ENCODE measurements at places on chromosomes 1 and 21.

- no peak for DNase-seq
Measured at GRCh38 chr1:51330331-51331201, at the start of gene TTC39A. TTC39A (minus strand) TSS chr1:51330562; CDS start chr1:51330477, 85 bp downstream.

- DNase-seq, result no peak
Measured at GRCh38 chr1:86502721-86503405, 34.1 kb downstream of the CLCA1 start.

- DNase-seq, result no peak
Measured at GRCh38 chr1:76473591-76473990, 393.7 kb upstream of the ST6GALNAC5 start.

GRCh38 chr1:15734901-15735300 lies 1.2 kb upstream of the SLC25A34 start:
- no peak for DNase-seq

- DNase-seq, result no peak
Measured at GRCh38 chr1:59816318-59816878, 1.6 kb downstream of the HOOK1 start.

- DNase-seq, result no peak
Measured at GRCh38 chr1:17507915-17508314, 31.6 kb upstream of the ARHGEF10L start.

- peak; percentile 55 for DNase-seq
Measured at GRCh38 chr1:53576381-53576801, 117.2 kb downstream of the DMRTB1 start.

DNA sequence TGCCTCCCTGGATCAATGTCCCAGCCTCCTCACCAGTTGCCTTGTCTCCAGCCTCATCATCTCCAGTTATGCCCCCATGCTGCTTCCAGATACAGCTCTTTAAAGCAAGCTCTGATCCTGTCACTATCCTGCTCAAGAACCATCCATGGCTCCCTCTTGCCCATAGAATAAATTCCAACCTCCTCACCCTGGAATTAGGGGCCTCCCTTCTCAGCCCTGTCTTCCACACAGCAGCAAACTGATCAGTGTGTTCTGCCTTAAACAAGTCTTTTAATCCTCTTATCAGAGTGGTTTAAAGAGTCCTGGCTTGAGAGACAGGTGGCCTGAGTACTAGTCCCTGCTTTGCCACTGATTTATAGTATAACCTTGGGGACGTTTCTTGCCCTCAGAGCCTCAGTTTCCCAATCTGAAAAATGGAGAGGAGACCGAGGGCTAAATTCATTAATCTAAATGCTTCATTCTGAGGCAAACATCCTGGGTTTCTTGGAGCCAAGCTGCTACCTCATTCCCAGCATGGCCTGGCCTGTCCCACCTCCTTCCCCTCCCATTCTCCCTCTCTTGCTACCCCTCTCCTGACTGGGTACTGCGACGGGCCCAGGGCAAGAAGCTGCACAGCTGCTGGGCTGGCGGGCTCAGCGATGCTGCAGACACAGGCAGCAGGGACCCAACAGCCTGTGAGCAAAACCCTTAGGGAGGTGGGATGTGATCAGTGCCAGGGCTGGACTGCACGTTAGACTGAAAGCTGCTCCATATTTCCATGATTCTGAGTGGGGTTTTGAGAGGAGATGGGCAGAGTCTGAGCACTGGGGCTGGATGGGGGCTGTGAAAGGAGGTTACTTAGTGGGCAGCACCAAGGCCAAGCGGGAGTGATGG lies 221.4 kb downstream of the PTPRU start:
- DNase-seq, result no peak

GRCh38 chr1:168086438-168086837 lies 50.3 kb downstream of the GPR161 start:
- no peak for DNase-seq

- DNase-seq, result peak; percentile 100
Measured at GRCh38 chr1:7961216-7962013, at the start of gene PARK7. PARK7 (plus strand) TSS chr1:7961711; CDS start chr1:7962786, 1,075 bp downstream.

- DNase-seq, result peak; percentile 79
Measured at GRCh38 chr1:28898405-28898881, 15.9 kb upstream of the EPB41 start.

- no peak for DNase-seq
Measured at GRCh38 chr1:38105267-38105666, 58.7 kb upstream of the POU3F1 start.

DNA sequence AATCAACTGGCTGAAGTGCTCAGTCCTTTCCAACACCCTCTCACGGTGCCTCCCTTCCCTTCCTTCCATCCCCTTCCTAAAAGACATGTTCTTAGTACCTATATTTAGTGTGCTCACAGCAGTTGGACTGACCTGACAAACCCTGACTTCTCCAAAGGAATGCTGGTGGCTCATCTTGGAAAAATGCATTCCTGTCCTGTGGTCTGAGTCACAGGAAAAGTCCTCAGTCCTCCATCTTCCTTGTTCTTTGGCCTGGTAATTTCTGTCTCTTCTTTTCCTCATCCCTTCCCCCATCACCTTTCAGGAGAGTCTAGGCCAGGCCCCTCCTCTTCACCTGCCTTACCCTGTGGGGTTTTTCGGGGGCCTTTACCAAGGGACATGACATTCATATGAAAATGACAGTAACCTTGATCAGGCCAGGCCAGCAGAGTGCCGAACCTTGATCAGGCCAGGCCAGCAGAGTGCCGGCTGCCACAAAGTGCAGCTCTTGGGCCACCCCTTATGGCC lies 7.2 kb downstream of the ATP1B1 start:
- DNase-seq, result no peak

DNA sequence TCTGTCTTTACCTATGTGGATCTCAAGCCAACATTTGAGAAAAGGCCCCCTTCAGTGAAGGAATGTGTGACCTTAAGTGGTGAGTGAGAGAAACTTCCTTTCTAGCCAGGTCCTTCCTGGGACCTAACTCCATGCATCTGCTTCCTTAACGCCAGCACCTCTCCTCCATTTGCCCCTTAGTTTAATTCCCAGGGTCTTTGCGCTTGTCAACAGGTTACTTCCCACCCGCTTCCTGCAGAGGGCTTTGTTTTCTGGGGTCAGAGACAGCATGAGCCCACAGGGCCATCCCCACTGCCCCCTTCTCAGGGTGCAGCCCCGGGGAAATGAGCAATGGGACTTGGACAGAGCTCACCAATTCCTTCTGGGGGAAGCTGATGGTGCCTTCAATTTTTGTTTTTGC lies 54.8 kb downstream of the EVA1C start:
- DNase-seq, result no peak

DNA sequence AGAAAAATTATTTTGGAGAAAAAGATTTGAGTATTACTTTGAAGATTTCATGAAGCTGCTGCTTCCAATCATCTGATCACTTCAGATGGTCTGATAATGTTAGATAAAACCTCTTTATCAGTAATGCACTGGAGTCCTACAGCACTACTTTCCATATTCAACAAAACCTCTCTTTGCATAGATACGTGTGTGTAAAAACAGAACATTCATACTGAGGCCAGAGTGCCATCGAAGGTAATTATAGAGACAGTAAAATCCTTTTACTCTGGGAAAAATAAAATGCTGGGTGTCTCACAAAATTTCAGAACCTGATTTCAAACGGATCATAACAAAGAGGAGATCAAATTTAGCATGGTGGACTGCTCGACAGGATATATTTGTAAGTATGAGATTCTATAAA lies at the start of gene RGS13:
TSS of gene RGS13 (plus strand) at position 209 of the 400 bp plus-strand sequence. CDS start 8,188 bp downstream, outside the sequence.
- DNase-seq, result no peak

DNA sequence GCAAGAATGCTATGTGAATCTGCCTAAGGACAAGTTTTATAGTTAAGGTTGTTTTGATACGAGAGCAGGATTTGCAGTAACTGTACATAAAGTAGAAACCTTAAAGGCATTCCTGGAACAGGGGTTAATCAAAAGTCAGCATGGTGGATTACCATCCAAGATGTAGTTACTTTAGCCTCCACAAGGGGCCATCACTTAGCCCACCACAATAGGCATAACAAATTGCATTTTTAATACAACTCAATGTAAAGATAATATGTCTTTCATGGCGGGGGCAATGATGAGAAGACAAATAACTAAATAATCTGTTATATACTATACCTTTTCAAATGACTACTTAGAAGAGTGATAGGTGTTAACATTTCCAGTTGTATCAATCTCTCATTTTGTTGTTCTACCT lies 611.2 kb upstream of the ADGRL4 start:
- DNase-seq, result no peak

DNA sequence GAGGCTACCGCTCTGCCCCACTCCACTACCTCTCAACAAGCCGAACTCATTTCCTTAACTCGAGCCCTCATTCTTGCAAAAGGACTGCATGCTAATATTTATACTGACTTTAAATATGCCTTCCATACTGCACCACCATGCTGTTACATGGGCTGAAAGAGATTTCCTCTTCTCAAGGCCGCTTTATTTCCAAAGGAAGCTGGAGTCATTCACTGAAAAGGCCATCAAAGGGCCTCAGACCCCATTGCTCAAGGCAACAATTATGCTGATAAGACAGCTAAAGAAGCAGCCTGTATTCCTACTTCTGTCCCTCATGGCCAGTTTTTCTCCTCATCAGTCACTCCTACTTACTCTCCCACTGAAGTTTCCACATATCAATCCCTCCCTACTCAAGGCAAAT lies 6.9 kb upstream of the HPDL start:
- DNase-seq, result no peak

DNA sequence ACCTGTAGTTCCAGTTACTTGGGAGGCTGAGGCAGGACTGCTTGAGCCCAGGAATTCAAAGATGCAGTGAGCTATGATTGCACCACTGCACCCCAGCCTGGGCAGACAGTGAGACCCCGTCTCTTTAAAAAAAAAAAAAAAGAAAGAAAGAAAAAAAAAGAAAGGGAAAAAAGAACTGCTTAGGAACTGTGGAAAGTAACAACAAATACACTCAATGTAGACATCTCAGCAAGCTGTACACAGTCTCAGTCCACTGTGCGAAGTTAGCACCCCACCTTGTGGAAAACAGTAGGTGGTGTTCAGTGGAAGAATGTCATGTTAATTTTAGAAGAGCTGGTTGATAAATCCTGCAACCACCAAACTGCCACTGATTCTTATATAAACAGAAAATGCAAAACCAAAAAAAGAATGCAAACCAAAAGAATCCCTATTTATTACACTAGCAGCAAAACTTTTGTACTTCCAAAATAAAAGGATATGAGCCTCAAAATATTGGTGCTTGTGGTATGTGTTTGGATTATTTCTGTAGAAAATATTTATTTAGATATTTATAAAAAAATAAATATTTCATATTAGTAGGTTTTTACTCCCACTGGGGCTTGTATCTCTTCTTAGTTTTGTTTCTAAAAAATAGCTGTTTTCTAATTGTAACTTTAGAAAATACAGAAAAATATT lies 31.1 kb downstream of the ALG14 start:
- DNase-seq, result no peak

GRCh38 chr1:223249854-223250631 lies 107.0 kb upstream of the TLR5 start:
- no peak for DNase-seq

DNA sequence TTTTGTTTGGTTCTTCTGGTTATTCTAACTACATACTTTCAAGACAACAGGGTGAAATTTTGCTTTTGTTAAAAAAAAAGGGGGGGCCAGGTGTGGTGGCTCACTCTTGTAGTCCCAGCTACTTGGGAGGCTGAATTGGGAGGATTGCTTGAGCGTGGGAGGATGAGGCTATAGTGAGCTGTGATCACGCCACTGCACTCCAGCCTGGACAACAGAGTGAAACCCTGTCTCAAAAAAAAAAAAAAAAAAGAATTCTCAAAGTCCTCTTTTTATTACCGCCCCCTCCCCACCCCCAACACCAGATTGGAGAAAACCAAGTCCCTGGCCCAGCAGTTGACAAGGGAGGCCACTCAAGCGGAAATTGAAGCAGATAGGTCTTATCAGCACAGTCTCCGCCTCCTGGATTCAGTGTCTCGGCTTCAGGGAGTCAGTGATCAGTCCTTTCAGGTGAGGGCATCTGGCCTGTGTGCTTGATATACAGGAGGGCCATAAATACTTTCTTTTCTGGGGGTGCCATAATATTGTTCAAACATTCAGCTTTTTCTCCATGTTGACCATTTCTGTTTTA lies 50.2 kb downstream of the LAMC2 start:
- no peak for DNase-seq

DNA sequence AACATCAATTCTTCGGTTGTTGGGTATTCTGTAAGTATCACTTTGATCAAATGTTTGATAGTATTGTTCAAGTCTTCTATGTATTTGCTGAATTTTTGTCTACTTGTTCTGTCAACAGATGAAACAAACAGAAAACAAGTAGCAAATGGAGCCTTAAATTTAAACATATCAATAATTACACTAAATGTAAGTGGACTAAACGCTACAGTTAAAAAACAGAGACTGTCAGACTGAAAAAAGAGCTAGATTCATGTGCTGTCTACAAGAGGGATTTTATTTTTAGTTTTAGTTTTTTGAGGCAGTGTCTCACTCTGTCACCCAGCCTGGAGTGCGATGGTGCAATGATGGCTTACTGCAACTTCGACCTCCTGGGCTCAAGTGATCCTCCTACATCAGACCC lies 10.7 kb upstream of the RAD54L start:
- DNase-seq, result no peak

DNA sequence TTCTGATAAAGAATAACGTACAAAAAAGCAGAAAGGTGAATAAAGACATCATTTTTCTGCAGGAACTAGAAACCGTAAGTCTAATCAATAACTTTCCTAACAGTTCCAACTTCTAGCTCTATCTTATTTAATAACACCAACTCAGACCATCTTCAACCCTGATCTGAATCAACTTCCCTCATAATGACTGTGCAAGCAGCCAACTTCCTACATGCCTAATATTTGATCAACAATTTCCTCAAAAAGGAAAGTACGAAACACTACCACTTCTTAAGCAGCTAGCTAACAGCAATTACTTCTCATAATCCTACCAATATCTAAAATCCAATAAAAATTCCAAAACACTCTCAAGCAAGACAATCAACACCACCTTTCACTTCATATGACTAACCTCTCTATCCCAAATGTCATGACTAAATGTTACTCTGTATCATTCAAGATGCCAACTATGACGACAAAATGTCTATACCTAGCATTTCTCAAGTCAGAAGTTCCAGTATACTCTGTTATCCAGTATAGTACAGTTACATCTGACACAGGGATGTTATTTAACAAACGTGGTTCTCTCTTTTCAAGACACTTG lies 1.7 kb downstream of the COP1 start:
- DNase-seq, result no peak

- DNase-seq, result peak; percentile 48
Measured at GRCh38 chr1:117657031-117657430, 51.2 kb downstream of the TENT5C start.

- DNase-seq, result no peak
Measured at GRCh38 chr1:77468949-77469710, 187.3 kb downstream of the AK5 start.

GRCh38 chr1:112934577-112934976 lies 21.4 kb downstream of the SLC16A1 start:
- no peak for DNase-seq

Data from posterior vena cava (tissue), 2 donors.